ENCODE measurements at places on chromosomes 6 and 20. TPM values are rescaled to one million over a fixed set of nuclear protein-coding genes. Genes with fewer than 3 reads are reported as not detected.

The OR5V1 gene
- not detected for total RNA-seq

The ENPP5 gene
- not detected for total RNA-seq

The MCCD1 gene
- not detected for total RNA-seq

The CEP162 gene
- total RNA-seq: 2.3 TPM

The TINAG gene
- total RNA-seq: 0.08 TPM

The HRH3 gene
- not detected for total RNA-seq

The IYD gene
- not detected for total RNA-seq

The VGLL2 gene
- not detected for total RNA-seq

The AGER gene
- 1.7 TPM for total RNA-seq

The HIVEP2 gene
- 4.2 TPM for total RNA-seq

The DEFB124 gene
- total RNA-seq: not detected
